Lower leg skin (tissue), 4 donors: ENCODE measurements at places on chromosomes 6 and 20. TPM values are rescaled to one million over a fixed set of nuclear protein-coding genes. Genes with fewer than 3 reads are reported as not detected.

DNA sequence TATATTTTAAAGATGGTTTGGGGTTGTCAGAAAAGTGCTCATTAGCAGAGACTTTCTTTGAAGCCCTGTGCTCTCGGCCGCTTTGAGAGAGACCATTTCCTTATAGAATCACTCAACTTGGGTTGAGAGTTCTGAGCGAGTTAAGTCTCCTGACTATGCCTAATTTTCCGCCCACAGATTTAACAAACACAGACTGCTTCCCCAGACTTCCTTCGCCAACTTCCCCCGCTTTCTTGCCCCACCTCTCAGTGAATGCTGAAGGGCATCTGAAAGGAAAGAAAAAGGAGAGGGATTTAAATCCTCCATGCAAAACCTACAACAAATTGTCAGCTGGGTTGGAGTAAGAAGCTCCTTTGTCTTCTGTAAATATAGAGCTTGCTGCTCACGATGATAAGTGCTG lies 224.0 kb downstream of the EYA2 start:
- DNase-seq: no peak

DNA sequence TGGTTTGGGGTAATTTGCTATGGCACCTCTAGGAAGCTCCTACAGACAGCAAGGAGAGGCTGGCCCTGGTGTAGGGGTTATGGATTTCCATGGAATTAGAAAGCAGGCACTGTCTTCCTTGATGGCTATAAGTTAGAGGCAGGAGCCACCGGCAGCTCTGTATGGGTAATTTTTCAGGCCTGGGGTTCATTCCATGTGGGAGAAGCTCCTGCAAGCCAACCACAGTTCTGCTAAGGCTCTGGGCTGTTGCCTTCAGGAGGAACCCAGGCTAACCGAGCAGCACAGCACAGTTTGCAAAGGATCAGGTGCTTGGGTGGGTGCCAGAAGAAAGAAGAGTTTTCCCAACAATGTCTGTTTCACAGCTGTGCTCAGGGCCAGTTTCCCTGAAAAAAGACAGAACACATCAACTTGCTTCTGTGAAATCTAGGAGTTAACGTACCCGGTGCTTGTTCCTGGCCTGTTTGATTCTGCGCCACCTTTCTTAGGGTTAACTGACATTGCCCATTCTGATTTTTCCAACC lies 162.8 kb upstream of the MYLIP start:
- DNase-seq: no peak

DNA sequence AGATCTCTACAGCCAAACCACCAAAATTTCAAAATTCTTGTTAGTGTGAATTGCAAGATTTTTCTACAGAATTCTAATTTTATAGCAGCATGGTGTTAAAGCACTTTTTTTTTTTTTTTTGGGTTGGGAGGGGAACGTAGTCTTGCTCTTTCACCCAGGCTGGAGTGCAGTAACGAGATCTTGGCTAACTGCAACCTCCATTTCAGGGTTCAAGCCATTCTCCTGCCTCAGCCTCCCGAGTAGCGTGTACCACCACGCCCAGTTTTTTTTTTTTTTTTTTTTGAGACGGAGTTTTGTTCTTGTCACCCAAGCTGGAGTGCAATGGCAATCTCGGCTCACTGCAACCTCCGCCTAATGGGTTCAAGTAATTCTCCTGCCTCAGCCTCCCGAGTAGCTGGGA lies 11.5 kb downstream of the ARHGAP18 start:
- DNase-seq: no peak

- peak; percentile 36 for DNase-seq
These were observed 30.7 kb upstream of the RIN2 start for GRCh38 chr20:19727251-19727847.

DNA sequence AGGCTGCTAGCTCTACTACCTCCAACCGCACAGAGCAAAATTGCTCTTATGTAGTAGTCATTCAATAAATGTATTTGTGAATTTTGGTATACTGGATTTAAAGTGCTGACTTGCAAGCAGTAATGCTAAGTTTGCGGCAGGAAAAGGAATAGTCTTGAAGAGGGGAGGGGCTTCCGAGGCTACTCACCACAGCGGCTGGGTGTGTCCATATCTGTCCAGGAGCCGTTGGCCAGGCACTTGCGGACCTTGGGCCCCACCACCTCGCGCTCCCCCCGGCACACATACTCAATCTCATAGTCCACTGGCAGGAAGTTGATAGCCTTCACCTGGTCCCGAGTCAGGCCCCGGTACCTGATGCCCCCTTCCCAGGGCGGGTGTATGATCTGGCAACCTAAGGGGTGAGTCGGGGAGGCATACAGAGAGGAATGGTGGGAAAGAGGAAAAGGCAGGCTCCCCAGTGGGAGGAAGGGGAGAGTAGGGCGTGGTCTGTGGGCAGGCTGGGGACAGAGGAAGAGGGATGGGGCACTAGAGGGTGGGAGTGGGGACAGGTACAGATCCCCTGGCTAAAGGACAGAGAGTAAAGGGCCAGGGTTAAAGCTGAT lies 1.7 kb downstream of the GABBR1 start:
- DNase-seq: no peak

DNA sequence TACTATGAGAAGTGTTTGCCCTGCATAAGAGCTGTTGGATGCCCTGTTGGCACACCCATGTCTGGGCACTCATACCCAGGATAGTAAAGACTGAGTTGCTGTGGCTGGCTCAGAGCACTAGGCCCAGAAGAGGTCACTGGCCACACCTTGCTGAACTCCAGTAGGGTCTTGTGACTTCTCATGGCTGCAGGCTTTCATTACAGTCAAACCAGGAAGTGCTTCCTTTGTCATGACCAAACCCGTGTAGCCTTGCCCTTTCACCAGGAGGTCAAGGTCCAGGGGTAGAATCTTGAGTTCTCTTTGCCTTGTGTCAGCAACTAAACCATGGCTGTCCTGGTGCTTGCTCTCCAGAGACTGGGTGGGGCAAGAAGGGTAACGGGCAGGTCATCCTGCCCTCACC lies 49.5 kb downstream of the CD164 start:
- no peak for DNase-seq

DNA sequence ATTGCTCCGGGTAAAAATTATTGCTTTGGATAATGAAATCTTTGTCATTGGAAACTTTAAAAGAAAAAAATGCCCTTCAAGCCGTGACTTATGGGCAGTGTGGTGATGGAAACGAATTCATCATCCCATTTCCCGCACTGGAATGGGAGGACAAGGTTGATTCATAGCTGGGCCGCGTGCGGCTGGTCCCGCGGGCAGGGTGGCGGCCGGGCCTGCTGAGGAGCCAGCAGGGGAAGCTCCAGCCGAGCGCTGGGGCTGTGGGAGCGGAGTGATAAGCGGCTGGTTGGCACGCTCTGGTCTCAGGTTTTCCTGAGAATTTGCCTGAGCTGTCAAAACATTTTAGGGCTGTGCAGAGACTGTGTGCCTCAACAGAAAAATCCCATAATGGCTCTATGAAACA lies 351.7 kb downstream of the CDC5L start:
- no peak for DNase-seq

DNA sequence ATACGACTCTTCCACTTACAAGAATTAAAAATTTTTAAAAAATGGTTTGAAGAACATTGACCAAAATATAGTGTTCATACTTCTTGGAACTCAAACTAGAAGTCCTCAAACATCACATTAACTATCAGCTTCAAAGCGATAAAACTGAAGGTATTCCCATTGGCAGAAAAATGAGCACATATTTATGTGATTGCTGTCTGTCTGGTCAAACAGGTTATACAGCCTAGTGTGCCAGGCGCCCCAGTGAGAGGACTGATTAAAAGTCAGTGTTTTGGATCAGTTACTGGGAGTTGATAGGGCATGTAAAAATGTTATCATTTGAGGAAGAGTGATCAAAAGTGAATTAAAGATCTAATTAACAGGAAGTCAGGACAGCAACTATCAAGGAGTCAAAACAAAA lies 738.8 kb downstream of the HDGFL1 start:
- DNase-seq: no peak

DNA sequence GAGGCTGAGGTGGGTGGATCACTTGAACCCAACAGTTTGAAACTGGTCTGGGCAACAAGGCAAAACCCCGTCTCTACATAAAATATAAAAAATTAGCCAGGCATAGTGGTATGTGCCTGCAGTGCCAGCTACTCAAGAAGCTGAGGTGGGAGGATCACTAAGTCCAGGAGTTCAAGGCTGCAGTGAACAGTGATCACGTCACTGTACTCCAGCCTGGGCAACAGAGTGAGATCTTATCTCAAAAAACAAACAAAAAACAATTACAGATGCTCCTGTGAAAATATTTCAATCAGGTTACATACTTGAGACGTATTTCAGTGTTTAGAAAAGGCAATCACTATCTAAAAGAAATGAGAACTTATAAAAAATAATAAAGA lies 33.8 kb downstream of the RANBP9 start:
- DNase-seq: no peak

DNA sequence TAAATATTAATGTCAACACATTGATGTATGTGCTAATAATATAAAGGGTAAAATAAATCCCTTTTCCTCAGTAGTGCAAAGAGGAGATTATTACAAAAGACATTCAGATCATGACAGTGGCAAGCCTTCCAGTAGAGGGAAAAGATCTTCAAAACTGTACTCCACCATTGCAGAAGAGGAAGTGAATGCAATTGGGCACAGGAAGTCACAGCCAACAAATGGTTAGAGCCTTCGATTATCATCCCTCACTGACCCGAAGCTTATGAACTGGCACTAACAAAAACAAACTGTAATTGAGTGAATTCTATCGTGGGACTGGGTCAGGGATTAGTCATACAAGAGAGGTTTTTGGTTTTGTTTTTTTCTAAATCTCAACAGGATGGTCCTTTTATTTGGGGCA lies 39.3 kb upstream of the SCGN start:
- no peak for DNase-seq

DNA sequence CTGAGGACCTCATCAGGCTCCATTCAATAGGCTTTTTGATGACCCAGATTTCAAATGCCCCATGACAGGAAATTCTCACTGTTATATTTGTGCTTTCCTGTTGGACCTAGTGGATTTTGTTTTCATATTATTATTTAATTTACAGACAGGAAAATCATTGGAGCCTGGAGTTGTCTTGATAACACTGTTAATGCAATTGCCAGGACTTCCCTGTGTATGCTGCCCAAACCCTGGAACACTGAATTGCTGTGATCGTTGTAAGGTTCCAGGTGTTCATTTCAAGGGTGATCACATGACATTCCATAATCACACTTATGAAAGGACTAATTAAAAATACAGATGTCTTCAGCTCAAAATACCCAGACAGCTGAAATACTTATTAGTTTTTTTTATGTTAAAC lies 783.2 kb downstream of the DHX35 start:
- no peak for DNase-seq

DNA sequence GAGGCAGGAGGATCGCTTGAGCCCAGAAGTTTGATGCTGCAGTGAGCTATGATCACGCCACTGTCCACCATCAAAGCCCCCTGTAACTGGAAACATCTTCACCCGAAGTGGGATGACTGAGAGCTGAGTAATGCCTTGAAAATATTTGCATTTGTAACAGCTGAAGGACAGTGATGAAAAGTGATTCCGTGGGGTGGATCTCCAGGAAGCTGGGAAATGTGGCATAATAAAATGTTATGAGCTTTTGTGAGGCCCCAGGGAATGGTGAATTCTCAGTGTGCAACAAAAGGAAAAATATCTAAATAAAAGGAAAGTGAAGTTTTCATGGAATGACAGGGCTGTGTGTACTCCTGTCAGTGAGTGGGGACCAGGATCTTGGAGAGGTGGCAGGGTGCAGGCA lies 92.0 kb downstream of the JAG1 start:
- no peak for DNase-seq

DNA sequence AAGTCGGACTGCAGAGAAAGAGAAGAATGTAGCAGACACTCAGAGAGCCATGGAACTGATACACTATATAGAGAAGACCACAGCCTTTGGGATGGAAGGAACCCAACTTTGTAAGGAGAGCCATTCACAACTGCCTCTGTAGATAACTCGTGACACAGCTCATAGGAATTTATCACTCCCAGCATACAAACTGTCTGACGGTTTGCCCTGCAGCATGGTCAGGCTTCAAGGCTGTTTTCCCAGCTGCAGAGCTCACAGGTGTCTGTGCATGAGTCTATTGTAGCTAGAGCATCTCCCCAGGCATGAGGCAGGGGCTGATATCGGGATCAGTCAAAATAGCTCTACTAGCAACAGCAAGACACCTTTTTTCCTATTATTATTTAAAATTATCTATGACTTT lies 130.5 kb upstream of the DTNBP1 start:
- DNase-seq: no peak

GRCh38 chr6:100175814-100176310 lies 181.8 kb upstream of the MCHR2 start:
- DNase-seq: no peak

DNA sequence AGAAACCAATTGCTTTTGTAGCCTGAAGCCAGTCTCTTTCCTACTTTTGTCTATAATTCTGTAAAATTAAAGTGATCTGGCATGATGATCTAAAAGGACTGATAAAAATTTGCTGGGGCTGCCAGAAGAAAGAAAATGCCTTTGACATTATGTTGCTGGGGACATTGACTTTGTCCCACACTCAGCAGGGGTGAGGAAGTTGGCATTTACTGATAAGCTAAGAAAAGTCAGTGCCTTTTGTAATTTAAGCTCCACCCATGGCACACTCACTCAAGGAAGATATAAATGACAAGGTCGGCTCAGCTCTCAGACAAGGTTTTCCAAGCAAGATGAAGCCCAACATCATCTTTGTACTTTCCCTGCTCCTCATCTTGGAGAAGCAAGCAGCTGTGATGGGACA lies at the start of gene SEMG1:
TSS of gene SEMG1 (plus strand) at position 309 of the 400 bp plus-strand sequence. CDS start at position 330, 21 bp downstream.
- no peak for DNase-seq

DNA sequence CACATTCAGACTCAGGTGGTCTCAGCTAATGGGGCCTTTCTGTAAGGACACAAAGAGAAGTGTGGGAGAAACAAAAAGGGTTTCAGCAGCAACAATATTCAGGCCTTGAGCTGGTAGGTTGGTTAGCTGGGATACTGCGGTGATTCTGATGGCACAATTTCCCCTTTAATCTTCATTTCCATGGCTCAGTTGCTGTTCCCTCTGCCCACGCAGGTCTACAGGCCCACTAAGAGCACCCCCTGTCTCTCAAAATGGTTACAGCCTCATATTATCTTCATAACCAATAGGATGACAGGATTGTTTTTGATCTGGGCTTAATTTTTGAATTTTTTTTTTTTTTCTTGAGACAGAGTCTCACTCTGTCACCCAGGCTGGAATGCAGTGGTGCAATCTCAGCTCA lies 48.9 kb downstream of the MYB start:
- no peak for DNase-seq

- no peak for DNase-seq
These were observed 1.2 kb downstream of the SMIM29 start for GRCh38 chr6:34247481-34248197.

EYS gene
- total RNA-seq: not detected

CFB gene
- 1.6 TPM for total RNA-seq

HCK gene
- 8.8 TPM for total RNA-seq

BMP6 gene
- 4.1 TPM for total RNA-seq

PAK5 gene
- 0.27 TPM for total RNA-seq

CABLES2 gene
- total RNA-seq: 5.3 TPM

ATP9A gene
- total RNA-seq: 23.6 TPM

HLA-F gene
- 95.6 TPM for total RNA-seq

SLC16A10 gene
- 35.6 TPM for total RNA-seq

LY6G6D gene
- not detected for total RNA-seq

MAPK13 gene
- 94.4 TPM for total RNA-seq
